Hippocampal formation (tissue), 2 donors: ENCODE measurements at places on chromosomes 6 and 20.

DNA sequence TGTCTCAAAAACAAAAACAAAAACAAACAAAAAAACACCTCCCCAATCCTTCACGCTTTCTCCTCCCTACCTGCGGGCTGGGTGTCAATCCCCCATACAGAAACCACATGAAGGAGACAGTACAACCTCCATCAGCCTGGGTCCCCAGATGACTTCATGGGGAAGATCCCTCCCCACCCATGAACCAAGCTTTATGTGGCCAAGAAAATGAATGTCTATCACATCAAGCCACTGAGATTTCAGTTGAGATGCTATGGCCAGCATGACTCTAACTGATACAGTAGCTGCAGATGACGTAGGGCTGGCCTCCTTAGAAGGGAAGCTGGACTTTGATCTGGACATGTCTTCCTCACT lies 21.2 kb upstream of the BNIP5 start:
- no peak for DNase-seq

DNA sequence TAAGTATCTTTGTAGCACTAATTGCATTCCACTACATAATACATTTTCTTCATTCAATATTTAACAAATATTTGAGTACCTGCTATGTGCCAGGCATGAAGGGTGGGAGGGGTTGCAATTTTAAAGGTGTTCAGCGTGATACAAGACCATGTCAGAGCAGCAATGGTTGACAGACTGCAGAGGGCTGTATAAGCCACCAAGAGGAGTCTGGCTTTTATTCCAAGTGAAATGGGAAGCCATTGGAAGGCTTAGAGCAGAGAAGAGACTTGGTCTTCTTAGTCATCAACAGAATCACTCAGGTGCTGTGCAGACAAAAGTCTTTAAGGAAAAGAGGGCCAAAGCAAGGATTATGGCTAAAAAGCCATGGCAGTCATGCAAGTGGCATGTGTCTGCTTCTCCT lies 360.8 kb upstream of the ARID1B start:
- DNase-seq, result no peak

DNA sequence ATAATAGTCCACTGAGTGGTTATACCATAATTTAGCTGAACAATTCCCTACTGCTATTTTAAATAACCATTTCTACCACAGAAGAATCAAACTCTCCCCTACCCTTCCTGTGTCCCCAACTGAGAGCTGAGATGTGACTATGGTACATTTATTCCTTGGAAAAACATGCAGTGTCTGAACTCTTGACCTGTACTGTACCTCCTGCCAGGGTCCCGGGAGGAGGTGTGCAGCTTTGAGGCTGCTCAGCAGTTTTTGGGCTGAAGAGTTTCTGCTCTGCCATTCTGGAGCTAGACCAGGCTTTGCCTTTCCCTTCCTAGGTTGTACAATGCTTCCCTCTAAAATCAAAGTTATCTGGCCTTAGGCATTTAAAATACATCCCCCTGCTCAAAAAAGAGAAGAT lies 275.1 kb upstream of the SGK1 start:
- DNase-seq, result no peak

DNA sequence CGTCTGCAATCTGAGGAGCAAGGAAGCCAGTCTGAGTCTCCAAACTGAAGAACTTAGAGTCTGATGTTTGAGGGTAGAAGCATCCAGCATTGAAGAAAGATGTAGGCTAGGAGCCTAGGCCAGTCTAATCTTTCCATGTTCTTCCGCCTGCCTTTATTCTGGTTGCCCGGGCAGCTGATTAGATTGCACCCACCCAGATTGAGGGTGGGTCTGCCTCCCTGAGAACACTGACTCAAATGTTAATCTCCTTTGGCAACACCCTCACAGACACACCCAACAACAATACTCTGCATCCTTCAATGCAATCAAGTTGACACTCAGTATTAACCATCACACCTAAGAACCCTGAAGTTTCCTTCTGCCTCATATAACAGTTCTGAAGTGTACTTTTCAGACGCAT lies 350.1 kb downstream of the RFPL4B start:
- no peak for DNase-seq

DNA sequence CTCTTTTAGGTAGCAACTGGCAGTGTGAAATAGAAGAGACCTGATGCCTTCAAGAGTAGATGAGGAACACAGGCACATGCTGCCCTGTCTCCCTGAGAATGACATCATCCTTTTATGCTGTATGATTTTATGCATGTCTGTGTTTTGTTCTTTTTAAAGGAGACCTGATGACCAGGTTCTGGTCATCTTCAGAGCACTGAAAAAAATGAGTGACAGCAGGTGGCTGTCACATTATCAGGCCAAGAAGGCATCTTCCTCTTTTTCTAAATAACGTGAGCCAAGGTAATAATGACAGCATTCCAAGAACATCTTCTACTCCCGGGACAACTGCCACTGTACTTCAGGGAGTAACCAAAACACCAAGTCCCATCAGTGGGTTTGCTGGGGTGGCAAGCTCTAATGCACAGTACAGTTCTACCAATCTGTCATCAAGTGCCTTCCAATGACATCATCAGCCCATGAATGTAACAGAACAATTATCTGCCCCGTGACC lies 28.9 kb downstream of the CNKSR3 start:
- no peak for DNase-seq

- DNase-seq, result no peak
Observed at GRCh38 chr6:89987830-89988229, 93.6 kb downstream of the GJA10 start.

GRCh38 chr6:3355358-3356055 lies 96.8 kb downstream of the PSMG4 start:
- DNase-seq, result no peak

- no peak for DNase-seq
Observed at GRCh38 chr6:167976708-167977107, 20.8 kb upstream of the KIF25 start.

DNA sequence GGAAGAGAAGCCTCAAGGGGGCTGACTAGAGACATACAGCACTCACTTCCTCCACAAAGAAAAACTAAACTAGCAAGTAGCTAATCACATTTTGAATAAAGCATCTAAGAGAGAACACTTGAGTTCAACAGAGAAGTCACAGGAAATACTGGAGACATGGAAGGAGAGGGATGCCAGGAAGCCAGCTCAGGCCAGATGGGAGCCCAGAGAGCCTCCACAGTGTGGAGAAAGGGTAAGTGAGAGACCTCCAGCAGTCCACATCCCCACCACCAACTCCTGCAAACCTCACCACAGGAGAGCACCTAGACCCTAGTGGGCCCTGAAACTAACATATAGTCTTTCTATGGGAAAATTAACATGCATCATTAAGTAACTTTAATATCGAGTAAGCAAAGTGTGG lies 79.2 kb downstream of the EPM2A start:
- no peak for DNase-seq

DNA sequence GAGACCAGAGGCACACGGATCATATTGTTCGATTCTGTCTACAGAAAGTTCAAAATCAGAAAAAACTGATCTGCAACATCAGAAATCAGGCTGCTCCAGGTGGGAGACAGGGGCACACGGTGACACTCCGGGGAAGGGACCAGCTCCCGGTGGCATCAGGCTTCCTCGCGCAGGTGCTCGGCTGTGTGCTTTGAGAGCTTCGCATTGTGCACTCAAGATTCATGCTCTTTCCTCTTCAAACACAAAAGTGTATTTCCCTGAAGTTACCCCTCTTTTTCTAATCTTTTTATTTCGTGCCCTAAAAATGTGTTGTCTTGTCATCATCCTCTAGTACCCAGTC lies 108.1 kb downstream of the DLL1 start:
- DNase-seq, result no peak

DNA sequence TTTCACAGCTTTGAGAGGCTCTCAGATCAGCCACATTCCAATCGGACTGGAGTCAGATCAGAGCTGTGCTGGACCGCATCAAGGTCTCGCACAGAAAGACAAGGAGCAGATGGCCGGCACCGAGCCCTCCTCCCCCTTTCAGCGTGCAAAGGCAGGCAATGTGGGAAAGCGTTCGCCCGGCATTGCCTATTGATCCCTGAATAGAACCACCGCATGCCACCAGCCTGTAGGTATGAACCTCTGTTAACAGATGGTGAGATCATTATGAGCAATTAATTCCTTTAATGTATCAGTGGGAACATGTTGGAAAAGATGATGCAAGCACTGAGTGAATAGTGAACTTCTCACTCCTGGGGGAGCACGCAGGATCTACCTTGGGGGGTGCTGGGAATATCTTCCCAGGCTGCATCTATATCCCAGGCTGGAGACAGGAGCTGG lies 117.5 kb upstream of the ID4 start:
- DNase-seq, result no peak
